ENCODE measurements at places on chromosomes 13 and 19. TPM values are rescaled to one million over a fixed set of nuclear protein-coding genes. Genes with fewer than 3 reads are reported as not detected.

Gene SLC7A9
- total RNA-seq: 0.58 TPM

Gene C19orf33
- not detected for total RNA-seq

Gene KRTDAP
- not detected for total RNA-seq

Gene COG6
- total RNA-seq: 26.0 TPM

Gene SUGP1
- total RNA-seq: 58.9 TPM

Gene LILRA1
- total RNA-seq: not detected

DNA sequence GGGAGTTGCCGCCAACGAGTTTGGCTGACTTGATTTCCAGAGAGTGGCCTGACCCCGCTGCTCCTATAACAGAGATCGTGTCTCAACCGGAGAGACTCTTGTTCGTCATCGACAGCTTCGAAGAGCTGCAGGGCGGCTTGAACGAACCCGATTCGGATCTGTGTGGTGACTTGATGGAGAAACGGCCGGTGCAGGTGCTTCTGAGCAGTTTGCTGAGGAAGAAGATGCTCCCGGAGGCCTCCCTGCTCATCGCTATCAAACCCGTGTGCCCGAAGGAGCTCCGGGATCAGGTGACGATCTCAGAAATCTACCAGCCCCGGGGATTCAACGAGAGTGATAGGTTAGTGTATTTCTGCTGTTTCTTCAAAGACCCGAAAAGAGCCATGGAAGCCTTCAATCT, 21.6 kb downstream of the NLRP4 start:
- no peaks in the 10 kb centered on the region for H3K4me1 ChIP-seq
- H3K36me3 ChIP-seq: no peaks in the 10 kb centered on the region
- no peak for DNase-seq
- no peaks in the 10 kb centered on the region for H3K27me3 ChIP-seq

DNA sequence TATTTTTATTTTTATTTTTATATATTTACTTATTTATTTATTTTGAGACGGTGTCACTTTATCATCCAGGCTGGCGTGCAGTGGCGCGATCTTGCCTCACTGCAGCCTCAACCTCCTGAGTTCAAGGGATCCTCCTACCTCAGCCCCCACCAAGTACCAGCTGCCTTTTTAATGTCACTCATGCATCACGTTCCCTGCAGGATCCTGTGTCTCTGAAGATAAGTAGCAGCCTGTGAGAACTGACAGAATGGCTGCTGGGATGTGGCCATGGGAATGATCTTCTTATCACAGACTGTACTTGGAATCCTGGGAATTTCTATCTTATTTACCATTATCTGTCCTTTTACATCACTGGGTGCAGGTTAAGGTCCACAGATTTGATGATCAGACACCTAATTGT, 9.2 kb upstream of the ZNF761 start:
- no peaks in the 10 kb centered on the region for H3K27me3 ChIP-seq
- no peak overlapping the region for H3K27ac ChIP-seq
- peaks cover 1% of the 10 kb centered on the region for H3K36me3 ChIP-seq

DNA sequence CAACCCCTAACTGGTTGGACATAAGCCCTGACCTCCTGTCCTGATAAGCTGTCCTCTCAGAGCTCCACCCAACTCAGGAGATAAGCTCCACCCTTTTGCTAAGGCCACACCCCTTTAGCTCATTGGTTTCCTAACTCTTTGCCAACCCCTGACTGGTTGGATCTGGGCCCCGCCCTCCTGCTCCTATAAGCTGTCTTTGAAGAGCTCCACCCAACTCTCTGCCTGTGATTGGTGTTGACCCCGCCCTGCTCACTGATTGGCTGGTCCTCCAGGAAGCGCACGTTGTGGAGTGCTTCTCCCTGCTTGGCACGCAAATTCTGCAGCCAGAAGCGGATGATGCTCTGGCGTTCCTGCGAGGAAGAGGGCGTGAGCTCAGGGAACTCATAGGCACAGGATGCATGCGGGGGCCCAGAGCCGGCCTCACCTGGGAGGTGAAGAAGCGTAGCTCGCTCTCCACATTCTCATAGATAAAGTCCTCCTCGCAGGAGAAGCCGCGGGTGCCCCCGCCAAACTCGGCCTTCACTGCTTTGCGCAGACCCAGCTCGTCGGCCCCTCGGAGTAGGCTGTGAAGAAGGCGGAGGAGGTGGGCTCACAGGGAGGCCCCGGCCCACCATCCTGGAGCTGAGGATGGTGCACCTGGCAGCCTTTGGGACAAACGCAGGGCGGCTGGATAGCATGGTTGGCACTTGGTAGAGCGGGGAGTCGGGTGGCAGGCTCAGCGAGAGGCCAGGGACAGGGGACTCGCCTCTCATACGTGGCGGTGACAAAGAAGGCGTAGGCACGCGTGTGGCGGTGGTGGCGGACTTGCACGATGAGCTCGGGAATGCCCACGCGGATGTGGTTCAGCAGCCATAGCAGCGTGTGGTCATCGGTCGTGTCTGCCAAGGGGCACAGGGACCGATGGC, 1.7 kb downstream of the ANO8 start:
- H3K4me1 ChIP-seq: peaks cover 35% of the 10 kb centered on the region
- H3K27ac ChIP-seq: peak overlapping the region; percentile 61
- peak; percentile 63 for DNase-seq

DNA sequence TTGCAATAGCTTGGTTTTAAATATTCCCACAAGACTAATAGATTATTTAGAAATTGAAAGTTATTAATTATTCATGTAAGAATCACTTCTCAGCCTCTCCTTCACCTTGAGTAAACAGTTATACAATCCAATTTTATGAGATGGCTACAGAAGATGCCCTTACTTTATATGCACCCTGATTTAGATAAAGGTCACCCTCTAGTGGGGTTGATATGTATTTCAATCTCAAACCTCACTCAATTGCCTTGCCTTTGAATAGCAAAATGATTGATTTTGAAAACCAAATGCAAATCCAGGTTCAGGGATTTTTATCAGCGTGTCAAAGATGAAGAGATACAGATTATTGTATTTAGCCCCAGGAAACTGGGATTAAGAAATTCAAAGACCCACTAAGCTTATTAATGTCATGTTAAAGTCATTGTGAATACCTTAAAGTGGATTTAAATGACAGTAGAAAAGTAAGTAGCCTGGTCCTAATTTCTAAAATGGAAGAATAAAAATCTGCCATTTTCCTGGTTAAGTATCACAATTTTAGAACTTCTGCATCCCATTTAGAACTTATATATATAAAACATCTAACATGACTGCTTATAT, 305.1 kb downstream of the ITGBL1 start:
- H3K36me3 ChIP-seq: no peaks in the 10 kb centered on the region
- H3K27me3 ChIP-seq: no peaks in the 10 kb centered on the region
- no peak overlapping the region for H3K4me3 ChIP-seq
- H3K27ac ChIP-seq: no peak overlapping the region
- no peak for DNase-seq
